ENCODE measurements at places on chromosomes 6 and 20.

DNA sequence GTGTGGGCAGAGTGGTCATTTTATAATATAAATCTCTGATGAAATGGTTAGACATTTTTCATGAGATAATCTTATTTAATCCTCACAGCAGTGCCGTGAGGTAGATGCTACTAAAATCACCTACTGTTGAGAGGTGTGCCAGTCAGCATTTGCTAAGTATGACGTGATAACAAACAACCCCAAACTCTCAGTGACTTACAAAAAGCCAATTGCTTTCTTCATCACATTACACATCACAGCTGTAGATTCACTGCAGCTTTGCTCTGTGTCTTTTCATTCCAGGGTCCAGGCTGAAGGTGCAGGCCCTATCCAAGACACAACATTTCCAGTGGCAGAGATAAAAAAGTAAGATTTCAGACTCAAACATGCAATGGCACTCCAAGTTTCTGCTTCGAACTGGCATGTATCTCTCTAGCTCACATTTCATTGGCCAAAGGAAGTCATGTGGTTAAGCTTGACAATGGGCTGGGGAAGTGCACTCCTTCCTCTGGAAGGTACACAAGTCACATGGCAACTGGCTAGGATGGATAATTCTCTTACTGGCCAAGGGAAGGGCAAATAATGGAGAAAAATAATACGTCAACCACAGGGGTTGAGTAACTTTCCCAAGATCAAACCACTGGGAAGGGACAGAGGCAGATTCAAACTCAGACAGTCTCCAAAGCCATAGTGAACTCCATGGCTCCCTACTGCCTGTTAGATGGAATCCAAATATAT lies 69.5 kb upstream of the EPB41L1 start:
- peak; percentile 18 for DNase-seq

DNA sequence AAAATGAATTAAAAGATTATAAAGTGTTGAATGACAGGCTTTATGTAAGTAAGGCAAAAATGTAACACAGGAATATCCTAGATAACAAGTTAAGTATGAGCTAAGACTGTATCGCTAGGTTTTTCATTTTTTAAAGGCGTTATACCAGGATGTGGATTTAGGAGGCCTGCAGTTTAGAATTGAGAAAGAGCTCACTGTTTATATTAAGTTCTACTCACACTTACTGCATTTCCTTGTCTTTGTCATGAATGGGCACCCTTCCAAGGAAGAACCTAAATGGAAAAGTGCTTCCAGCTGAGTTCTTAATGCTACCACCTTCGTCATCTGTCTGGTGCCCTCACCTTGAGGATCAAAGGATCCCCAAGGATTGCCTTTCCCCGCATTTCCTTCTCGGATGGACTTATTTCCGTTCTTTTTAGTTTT lies 148.7 kb downstream of the SOX4 start:
- DNase-seq = no peak

- no peak for DNase-seq
Observed at GRCh38 chr6:109852713-109853112, 125.4 kb upstream of the GPR6 start.

DNA sequence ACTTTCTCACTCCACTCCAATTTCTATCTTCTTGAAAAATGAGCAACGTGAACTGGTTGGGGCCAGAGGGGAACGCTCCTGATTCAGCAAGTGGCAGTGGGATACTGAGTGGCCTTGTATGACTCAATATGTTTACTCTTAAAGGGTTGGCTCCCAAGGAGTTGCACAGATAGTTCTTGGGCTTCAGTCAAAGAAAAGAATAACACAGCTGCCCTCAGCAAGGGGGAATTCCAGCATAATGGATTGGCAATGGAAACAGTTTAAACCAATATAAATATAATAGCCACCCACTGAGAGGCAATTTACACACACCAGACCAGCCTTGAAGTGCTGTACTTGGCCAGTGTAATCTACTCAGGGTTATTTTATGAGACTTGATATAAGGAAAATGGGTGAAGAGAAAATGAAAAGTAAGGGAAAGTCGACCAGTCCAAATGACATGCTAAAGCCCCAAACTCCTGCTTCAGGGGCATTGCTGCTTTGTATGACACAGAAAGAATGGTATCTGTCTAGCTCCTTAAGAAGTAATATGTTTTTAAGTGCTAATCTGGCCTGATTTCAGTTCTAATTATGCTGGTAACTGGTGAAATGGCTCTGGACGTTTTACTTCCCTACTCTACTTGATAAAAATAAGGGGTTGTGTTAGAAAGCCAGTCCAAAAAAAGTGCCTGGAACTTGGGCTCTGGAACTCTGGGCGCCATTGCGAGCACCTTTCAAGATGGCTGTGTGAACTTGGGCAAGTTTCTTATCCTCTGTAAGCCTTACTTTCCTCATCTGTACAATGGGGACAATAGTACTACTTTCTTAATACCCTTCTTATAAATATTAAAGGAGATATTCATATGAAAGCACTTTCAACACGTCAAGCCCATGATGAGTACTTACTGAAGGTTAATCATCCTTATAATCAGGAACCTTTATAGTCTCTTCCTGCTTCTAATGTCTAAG lies 712.9 kb upstream of the MAP3K7 start:
- DNase-seq = no peak

- no peak for DNase-seq
Observed at GRCh38 chr20:30602424-30602823, 655.0 kb upstream of the DEFB115 start.

DNA sequence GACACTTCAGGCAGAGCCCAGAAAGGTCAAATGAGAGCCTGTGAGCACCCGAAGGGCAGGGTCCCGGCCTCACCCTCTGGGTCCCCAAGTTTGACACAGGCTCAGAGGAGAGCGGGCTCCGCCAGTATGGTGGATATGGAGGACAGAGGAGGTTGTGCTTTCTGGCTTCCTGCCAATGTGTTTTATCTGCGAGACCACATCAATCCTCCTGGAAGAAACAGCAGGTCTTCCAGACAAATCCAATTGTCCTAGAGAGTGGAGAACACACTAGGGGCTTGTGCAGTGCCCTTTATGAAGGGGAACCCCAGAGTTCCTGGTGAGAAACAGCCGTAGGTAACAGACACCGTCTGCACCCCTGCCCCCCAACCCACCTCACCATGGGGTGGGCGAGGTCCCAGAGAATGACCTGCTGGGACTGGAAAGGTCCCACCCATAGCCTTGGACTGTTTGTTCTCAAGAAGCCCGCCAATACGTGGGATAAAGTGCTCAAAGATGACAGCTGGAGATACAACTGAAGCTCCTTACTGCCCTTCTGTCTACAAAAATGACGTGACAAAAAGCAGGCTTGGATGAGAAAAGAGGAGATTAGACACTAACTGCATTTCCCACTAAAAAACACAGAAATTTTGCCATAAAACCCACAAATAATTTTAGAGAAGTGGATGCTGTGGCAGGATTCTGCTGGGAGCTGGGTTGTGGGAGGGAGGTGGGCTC lies 23.9 kb upstream of the SSTR4 start:
- DNase-seq = no peak

DNA sequence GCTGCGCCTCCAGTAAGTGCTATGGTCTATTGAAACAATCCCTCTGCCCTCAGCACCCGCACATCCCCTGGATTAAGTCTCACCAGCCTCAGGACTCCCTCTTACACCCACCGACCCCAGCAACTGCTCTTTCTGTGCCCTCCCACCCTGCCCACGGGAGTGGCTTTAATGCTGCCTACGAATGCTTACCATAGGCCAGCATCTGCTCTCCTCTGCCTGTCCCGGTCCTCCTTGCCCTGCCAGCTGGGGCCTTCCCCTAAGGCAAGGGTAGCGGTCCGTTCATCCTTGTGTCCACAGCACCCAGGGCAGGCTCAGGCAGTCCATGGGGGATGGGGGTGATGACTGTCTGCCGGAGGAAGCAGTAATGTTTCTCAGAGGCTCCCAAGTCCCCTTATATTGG lies 4.1 kb downstream of the EBF4 start:
- no peak for DNase-seq

DNA sequence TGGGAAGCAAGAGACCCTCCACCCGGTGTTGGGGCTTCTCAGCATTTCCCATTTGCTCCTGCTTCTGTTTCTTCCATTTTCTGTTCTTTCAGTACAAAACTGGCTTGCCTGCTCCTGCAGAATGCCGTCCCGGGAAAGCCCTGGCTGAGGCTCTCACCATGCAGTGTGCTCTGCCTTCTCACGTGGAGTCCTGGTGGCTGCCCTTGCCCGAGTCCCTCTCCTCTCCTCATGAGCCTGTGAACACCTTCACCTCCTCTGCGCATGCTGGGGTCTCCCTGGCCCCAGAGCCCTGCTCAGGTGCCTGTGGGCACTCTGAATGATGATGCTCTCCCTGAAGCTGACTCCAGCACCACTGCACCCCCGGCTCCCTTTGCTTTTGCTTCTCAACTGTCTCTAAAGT lies 752.0 kb downstream of the QKI start:
- no peak for DNase-seq

GRCh38 chr6:156691018-156691417 lies 86.2 kb upstream of the ARID1B start:
- DNase-seq = no peak

GRCh38 chr20:63047267-63047666 lies 40.5 kb upstream of the BHLHE23 start:
- no peak for DNase-seq

DNA sequence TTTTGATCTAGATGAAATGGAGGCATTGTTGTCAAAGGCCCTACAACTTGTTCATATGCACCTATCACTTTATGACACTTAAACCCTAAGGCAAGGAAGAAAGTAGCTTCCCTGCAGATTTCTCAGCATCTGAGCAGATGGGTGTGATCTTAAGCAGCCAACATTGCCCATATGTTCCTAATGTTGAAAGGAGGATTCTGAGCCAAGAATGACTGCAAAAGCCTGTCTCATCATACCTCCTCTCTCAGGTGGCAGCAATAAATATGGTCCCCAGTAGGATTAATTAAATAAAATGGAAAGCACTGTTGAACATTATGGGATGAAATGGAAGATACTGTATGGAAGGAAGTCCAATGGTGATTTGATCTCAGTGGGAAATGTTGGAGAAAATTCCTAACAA lies 538.1 kb upstream of the MAN1A1 start:
- no peak for DNase-seq

- no peak for DNase-seq
Observed at GRCh38 chr6:24004062-24004461, 122.0 kb upstream of the NRSN1 start.

- DNase-seq = no peak
Observed at GRCh38 chr6:79257381-79258205, 23.1 kb upstream of the HMGN3 start.

DNA sequence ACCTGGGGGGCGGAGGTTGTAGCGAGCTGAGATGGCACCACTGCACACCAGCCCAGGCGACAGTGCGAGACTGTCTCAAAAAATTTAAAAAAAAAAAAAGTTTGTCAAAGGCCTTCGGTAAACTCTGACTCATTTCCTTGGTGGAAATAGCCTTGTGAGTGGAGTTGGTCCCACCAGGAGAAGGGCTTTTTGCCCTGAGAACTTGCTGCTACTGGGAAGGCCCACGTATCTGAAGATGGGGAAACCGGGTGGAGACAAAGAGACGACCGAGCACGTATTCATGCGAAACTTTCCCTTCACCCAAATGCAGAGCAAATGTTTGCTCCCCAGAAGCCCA lies 51.7 kb downstream of the SLC22A23 start:
- DNase-seq = no peak

- no peak for DNase-seq
Observed at GRCh38 chr6:18161431-18161830, 6.2 kb downstream of the KDM1B start.

DNA sequence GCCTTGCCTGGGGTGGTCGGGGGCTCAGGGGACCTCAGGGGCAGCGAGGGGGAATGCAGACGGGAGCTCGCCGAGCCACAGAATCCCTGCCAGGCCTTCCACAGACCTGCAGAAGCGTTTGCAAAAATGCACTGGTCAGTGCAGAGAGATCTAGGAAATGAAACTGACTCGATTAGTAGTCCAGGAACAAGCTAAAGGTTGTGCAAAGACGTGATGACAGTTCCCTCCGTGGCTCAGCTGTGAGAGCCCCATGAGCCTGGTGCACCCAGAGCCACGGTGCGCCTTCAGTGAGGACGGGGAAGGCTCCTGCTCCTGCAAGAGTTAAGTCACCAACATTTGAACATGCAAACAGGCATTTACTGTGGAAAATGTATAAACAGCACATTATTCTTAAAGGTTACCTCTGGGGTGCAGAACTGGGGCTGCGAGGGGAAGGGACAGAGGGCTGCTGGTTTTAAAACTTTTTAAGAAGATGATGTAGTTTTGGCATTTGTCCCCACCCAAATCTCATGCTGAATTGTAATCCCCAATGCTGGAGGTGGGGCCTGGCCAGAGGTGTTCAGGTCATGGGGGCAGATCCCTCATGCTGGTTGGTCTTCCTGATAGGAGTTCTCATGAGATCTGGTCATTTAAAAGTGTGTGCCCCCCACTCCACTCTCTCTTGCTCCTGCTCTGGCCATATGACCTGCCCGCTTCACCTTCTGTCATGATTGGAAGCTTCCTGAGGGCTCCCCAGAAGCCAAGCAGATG lies 147.3 kb downstream of the DLL1 start:
- DNase-seq = no peak

DNA sequence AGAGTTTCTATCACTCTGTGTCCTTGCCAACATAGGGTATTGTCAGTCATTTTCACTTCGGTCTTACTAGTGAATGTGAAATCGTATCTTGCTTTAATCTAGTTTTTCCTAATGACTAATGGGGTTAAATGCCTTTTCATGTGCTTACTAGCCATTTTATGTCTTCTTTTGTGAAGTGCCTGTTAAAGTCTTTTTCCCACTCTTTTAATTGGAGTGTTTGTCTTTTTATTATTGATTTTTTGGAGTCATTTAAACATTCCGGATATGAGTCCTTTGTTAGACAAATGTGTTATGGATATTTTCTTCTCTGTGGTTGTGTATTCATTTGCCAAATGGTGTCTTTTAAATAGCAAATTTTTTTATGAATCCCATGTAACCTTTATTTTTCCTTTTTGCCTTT lies 194.6 kb downstream of the CDH26 start:
- DNase-seq = no peak

DNA sequence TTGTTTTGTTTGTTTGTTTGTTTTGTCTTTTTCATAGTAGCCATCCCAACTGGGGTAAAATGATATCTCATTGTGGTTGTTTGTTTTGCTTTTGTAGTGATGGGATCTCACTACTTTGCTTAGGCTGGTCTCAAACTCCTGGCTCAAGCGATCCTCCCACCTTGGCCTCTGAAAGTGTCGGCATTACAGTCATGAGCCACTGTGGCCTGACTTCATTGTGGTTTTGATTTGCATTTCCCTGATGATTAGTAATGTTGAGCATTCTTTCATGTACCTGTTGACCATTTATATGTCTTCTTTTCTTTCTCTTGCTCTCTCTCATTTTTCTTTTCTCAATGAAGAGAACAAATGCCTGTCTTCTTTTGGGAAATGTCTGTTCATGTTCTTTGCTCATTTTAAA lies 30.8 kb upstream of the HLA-DOA start:
- no peak for DNase-seq

- peak; percentile 43 for DNase-seq
Observed at GRCh38 chr6:150152891-150153876, 10.3 kb downstream of the PPP1R14C start.

- peak; percentile 65 for DNase-seq
Observed at GRCh38 chr6:4017834-4018170, 61.1 kb downstream of the FAM217A start.
